SIG-M5 (cell line): ENCODE measurements at places on chromosomes 1 and 21.

GRCh38 chr1:165862448-165862847 is 35.0 kb downstream of the UCK2 start:
- no peak for DNase-seq

DNA sequence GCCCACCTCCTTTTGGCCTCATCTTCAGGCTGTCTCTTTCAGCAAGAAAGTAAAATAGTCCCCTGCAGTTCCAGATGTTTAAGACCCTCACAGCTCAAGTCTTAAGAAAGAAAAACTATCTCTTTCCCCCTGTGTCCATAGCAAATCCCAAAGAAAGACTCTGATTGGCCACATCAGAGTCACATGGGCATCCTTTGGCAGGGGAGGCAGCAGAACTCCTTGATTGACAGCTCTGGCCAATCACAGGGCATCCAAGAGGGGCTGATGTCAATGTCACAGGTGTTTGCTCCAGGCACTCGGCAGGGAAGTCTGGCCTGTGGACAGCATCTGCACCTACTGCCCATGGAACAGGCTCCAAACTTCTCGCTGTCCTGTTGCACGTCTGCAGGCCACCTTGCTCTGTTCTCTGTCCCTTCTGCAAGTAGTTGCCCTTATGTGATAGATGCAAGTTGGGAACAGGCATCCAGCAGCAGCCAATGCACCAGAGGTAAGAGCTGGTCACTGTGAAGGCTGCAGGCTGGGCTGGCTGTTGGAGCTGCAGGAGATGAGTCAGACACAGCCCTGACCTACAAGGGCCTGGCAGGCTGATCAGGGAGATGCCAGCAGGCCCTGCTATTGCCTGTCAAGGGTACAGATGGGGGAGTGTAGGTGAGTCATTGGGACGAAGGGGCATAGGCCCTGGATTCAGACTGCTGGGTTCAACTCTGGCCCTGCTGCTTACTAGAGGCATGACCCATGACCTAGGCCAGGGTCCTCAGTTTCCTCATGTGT is 96.8 kb upstream of the TMEM51 start:
- no peak for DNase-seq

DNA sequence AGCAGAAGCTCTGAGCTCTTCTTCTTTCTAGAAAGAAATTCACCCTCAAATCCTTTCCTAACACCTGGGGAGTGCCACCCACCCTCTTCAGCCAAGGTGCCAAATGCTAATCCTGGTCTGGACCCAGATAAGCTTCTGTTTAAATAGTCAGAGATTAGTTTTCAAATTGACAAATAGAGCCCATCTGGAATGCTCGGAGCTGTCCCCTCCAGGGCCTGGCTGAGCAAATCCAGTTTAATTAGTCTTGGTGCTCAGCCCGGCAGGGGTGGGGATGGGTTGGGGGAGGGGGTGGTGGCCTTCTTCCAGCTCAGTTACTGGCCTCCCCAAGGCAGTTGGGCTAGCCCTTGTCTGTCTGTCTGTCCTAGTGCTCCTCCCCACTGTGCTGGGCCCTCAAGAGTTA is 269.5 kb downstream of the GRIK3 start:
- DNase-seq, result no peak

- no peak for DNase-seq
These were observed 1.7 kb downstream of the NASP start for GRCh38 chr1:45585496-45586075.

GRCh38 chr1:22255341-22256212 is 112.7 kb upstream of the WNT4 start:
- no peak for DNase-seq

DNA sequence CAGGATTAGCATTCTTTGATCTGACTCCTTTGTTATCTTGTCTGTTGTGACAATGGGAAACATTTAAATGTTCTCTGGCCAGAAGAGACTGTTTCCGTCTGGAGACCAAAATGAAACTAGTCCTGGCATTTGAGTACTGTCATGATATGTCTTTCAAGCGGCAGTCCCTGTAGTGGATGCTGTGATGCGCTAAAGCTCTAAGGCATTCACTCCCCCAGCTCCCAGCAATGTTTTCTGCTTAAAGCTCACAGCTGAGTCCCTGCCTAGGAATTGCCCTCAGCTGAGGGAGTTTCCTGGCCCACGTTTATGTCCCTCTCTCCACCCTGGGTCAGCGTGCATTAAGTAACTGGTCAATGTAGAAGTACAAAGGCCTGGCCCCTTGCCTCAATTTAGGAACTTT is 109.4 kb downstream of the UCHL5 start:
- DNase-seq, result no peak

DNA sequence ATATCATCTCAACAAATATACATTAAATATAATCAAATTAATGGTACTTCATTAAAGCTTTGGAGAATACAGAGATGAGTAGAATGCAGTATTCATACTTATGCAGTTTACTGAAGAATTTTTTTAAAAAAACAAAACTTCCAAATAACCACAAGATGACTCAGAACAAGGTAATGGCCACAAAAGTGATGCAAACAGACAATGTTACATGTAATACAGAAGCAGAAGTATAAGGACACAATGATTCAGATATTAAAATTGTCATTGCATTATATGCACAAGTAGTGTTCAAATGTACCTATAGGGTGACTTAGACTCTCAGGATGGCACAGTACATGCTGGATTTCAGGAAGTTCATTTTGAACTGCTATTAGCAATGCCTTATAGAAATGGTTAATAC is 227.2 kb upstream of the ST6GALNAC5 start:
- DNase-seq, result no peak

- no peak for DNase-seq
These were observed 18.6 kb downstream of the DCAF8 start for GRCh38 chr1:160243767-160244166.

DNA sequence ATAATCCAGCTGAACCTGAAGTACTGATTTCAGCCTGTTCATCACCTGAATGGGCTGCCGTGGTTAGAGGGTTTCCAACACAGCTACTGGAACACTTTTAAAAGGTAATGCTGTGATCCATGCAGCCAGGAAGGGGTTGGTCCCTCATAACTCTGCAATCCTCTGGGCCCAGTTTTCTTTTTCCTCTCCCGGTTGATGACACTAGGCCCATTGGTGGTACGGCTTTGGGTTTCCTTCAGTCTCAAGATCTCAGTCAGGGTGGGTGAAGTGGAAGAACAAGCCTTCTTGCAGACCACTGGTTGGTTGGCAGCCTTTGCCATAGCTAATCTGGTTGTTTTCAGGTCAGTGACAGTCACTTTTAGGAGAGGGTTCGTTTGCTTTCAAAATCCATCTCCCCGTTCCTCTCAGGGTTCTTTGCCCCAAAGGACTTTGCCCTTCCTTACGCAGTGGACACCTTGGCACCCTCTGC is 502 bp upstream of the SLC35A3 start:
- no peak for DNase-seq

- DNase-seq, result no peak
These were observed 9.1 kb downstream of the MRAP start for GRCh38 chr21:32307706-32308105.

DNA sequence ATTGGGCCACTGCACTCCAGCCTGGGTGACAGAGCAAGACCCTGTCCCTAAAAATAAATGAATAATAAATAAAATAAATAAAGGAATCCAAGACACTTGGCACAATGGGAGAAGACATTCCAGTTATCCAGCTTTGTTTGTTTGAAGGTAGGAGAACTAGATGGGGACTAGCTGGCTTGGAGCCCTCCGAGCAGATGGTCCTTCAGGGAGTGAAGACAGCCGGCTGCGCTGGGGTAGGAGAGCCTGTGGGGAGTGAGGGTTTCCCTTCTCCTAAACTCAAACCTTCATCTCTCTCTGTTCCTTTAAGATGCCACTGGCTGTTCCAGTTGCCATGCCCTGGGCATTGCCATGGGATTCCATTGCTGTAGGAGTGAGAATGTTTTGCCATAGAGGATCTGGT is 120.6 kb downstream of the NAV1 start:
- no peak for DNase-seq

GRCh38 chr1:111660204-111661150 is 40.9 kb downstream of the RAP1A start:
- DNase-seq, result no peak

DNA sequence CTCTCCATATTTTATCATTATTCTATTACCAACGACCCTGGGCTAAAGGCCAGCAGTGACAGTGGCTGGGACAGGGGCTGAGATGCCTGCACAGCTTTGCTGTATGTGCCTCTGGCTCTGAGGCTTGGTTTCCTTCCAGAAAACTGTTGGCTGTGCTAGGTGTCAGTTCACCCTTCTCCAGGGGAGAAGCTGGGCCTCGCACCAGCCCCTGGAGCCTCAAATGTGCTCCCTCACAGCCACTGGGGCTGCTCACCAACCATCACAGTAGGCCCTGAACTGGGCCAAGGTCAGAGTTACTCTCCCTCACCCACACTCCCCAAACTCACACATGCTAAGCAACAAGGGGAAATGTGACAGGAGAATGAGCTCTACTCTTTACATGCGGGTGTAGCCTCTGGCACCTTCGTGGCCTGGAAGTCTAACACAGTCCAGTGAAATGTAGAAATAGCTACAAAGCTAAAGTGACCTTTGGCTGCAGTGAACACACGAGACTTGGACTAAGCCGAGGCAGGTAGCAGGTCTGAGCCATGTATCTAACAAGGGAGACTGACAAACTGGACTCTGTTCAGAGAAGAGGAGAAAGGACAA is 4.7 kb upstream of the CD160 start:
- DNase-seq, result no peak

DNA sequence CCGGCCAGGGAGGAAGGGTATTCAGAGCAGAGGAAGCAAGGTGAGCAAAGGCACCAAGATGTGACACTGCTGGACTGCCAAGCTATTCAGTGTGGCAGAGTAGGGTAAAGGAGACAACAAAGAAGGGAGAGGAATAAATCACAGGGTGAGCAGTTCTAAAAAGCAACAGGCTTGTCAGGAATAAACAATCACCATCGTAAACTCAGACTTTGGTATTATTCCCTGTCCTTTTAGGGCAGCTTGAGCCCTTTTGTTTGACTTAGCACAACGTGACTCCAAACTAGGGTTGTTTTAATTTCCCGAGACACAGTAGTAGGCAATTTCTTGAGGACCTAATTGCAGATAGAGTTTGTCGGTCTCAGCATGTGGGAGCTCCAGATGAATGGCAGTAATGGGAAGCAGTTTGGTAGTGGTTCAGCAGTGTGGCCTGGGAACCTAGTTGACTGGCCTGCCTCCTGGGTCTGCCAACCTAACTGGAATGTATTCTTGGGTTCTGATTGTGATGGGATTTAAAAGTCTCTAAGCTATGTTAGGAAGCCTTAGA is 4.3 kb downstream of the CR1L start:
- no peak for DNase-seq

DNA sequence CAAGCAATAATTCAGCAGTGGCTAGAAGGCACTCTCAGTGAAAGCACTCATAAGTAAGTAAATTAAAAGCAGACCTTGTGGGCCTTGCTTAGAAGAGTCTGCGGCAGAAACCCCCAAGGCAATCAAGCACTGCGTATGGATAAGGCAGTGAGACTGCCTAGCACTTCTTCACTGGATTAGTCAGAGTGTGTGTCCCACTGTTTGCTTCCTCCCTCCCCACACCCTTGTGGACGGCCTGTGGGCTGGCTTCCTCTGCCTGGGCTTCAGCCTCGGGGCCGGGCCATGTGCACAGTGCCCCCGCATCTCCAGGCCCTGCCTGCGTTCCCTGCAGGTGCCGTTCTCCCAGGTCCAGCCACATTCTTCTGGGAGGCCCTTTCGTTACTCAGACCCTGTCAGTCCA is 23.8 kb downstream of the AGT start:
- DNase-seq, result no peak
